ENCODE measurements at places on chromosomes 3 and 15.

- no peak for DNase-seq
These were observed 47.0 kb upstream of the CFAP161 start for GRCh38 chr15:81087066-81087465.

DNA sequence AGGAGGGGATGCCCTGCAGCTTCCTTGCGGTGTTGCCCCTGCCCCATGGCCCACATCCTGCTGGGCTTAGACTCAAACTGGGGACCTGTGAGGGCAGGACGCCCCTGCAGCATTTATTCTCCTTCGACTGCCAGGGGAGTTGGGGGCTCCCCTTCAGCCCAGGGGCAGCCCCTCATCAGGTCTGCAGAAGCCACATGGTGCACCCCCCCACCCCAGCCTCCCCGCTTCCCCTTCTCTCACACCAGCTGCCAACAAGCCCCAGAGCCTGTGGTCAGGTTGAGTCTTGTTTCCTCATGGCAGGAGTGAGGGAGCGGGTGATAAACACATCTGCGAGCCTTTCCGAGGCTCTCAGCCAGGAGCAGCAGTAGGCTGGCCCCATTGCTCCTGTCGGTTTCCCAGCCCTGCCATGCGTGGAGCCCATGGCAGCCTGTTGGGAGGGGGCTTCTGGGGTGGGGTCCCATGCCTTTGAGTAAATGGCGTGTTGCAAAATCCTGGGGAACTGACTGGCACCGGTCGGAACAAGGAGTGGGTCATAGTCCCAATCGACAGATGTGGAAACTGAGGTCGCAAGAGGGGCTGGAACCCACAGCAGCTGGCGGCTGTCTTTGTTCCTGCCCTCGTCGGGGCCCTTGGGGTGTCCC is 27.8 kb downstream of the WNT7A start:
- DNase-seq, result no peak

DNA sequence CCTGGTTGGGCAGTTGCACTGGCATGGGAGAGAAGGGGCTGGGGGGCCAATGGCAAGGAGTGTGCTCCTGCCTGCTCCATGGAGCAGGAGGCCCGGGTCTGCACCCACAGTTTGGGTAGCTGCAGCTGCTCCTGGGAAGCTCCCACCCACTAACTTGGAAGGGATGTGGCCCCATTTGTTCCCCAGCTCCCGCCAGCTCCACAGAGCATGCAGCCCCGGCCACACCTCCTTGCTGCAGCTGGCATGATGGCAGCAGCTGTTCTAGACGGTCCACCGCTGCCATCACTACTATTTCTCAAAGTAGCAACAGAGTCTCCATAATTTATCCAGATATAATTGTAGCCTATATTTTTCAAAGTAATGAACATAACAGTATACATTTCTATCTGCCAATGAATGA is 65.8 kb downstream of the PIK3CB start:
- no peak for DNase-seq

- DNase-seq, result no peak
These were observed 88.0 kb downstream of the OSBPL10 start for GRCh38 chr3:31892916-31893573.

DNA sequence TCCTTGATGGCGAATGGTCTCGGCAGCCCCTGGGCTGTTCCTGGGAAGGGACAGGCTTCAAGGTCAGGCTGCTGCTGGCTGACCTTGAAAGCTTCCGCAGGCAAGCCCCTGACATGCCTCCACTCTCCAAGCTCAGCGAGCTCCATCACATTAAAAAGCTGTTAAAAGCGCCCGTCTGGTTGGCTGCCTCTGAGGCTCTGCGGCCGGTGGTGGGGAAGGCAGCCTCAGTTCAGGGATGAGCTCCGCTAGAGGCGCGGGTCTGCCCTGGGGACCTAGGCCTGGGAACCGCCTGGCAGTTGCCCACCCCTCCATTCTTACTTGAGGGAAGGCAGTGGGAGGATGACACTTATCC is 103.8 kb downstream of the LINGO1 start:
- DNase-seq, result no peak

GRCh38 chr15:50260969-50261496 is 4.5 kb downstream of the HDC start:
- no peak for DNase-seq

- no peak for DNase-seq
These were observed 131.4 kb upstream of the EIF1B start for GRCh38 chr3:40178012-40178594.

DNA sequence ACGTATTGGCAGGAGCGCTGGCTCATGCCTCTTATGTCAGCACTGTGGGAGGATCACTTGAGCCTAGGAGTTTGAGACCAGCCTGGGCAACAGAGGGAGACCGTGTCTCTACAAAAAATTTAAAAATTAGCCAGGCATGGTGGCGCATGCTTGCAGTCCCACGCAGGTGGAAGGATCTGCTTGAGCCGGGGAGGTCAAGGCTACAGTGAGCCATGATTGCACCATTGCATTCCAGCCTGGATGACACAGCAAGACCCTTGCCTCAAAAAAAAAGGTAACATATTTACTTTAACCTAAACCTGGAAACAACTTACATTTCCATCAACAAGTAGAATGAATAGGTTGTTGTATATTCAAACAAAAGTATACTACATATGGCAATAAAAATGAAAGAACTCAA is 78.1 kb downstream of the HERC2 start:
- no peak for DNase-seq

GRCh38 chr15:92599394-92599970 is 56.1 kb downstream of the FAM174B start:
- no peak for DNase-seq

GRCh38 chr3:145842294-145842902 is 318.6 kb downstream of the PLOD2 start:
- DNase-seq, result no peak

DNA sequence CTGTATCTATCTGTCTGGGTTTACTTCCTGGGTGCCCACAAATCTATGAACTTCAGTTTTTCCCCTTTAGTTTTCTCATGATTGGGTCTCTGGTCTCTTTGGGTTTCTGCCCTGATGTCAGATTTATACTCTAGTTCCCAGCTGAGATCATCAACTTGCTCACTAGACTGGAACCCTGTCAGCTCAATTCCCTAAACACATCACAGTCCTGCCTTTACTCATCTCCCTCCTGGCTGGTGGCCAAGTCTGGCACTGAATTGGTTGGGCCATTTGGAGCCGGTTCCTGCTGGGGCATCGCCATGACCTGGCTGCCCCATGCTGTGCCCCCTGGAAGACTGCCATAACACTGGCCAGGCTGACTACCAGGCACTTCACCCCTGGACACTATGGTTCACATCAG is 345.3 kb downstream of the CHST2 start:
- no peak for DNase-seq

- DNase-seq, result no peak
These were observed 54.3 kb upstream of the AGTR1 start for GRCh38 chr3:148643389-148643840.

DNA sequence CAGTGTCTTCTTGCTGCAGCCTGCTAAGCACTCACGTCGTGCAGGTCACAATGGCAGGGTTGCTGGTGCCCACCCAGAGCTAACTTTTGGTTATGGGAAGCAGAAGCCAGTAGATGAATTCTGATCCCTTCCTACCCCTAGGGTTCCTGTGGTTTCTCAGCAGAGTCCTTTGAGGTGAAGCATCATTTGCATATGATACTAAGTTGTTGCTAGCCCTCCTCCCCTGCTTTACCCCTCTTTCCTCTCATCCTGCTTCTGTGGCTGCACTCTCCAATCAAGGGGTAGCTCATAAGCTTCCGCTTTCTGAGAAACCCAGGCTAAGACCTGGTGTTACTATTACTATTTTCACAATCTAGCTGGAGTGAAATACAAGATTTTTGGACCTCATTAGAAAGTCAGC is 22.1 kb upstream of the HEG1 start:
- DNase-seq, result no peak

DNA sequence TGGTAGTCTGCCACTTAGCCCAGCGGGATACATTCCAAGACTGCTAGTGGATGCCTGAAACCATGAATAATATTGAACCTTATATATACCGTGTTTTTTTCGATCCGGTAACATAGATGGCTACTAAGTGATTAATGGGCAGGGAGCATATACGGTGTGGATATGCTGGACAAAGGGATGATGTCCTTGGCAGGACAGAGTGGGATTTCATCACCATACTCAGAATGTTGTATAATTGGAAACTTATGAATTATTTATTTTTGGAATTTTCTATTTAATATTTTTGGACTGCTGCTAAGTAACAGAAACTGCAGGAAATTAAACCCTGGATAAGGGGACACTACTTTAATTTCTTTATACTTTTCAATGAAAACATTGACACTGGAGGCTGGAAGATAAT is 53.2 kb downstream of the ASTE1 start:
- no peak for DNase-seq

DNA sequence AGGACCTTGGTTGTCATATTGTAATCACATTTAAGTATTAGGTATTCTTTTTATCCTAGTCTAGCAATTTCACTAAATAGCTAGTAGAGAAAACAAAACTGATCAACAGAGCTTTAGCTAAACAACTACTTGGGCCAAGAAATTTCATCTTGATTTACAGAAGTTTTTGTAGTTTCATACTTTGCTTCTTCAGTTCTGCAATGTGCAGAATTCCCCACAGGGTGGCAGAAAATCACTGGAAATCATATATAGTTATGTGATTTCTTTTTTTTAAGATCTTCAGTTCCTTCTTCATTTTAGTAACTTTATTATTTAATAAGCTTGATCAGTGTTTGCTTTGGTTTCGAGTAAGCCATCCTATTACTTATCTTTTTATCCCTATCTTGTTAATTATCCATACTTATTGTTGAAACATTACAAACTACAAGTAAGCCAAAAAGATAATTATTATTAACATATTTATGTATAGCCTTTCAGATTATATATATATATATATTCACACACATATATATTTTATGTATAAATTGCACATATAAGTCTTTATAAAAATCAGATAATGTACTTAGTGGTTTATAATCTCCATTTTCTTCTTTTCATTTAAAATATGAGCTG is 2.2 kb upstream of the BNIP2 start:
- no peak for DNase-seq

DNA sequence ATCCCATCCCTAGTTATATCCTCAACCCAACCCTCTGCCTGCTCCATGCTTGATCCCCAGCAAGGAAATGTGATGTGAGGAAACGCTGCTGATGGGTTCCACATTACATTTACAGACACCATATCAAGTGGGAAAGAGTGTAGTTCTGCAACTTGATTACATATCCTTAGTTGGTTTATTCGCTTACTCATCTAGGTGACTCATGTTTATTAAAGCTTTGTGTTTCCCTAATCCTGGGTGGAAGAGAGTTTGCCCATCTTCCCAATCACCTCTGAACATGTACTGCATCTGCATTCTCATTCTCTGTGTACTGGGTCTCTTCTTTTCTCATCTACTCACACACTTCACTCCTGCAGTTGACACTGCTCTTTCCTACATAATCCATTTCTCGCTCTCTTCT is 91.7 kb upstream of the PDZRN3 start:
- no peak for DNase-seq

DNA sequence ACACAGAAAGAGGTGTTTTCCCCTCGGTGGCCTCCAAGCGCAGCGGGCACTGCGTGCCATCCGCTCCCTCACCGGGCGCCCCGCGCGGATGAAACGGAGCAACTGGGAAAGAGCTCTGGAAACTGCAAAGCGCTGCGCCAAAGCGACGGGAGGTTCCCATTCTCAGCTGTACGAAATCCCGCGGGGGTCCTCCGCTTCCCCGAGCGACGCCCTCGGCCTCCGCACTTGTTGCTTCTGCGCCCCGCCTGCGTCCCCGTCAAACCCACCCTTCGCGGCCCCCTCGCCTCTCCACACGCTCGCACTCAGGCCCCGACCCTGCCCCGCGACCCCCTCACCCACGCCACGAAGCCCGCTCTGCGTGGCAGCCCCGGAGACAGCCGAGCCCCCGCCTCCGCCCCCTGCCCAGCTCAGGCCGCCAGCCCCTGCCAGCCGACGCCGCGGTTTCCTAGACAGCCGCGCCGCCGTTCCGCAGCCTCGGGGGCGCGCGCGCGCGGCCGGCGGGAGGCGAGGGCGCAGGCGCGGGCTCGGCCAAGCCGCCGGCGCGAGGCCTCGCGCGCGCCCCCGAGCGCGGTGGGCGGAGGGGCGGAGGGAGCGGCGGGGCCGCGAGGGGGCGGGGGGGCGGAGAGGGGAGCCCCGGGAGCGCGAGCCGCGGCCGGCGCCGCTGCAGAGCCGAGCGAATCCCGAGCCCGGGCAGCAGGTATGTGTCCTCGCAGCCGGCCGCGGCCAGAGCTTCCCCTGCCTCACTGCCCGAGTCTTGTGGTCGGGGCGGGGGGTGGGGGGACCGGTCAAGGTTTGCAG is at the start of gene TMEM266:
TSS of gene TMEM266 (plus strand) at position 666 of the 798 bp plus-strand sequence. CDS start 74,279 bp downstream, outside the sequence.
- no peak for DNase-seq

DNA sequence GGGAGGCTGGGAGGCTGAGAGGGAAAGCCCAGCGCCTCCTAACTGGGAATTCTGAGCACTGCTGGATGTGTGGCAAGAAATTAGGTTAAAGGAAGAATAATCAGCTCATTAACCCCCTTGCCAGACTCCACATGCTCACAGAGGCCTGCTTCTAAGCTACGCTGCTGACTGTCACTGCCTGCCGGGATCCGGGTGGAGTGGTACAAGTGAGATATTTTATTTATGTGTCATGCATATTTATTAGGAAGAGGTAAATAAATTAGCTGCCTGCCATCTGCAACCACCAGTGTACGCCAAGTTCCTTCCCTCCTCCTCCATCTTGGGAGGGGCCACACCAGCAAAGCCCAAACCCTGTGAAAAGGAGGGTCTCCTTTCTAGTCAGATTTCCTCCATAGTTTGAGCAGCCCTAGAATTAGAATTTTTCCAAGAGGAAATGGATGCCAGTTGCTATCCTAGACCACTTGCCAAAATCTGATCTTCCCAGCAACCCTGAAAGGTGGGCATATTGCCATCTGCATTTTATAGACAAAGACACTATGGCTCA is 43.5 kb upstream of the GRIP2 start:
- DNase-seq, result no peak
